ENCODE measurements at places on chromosomes 1 and 21.

DNA sequence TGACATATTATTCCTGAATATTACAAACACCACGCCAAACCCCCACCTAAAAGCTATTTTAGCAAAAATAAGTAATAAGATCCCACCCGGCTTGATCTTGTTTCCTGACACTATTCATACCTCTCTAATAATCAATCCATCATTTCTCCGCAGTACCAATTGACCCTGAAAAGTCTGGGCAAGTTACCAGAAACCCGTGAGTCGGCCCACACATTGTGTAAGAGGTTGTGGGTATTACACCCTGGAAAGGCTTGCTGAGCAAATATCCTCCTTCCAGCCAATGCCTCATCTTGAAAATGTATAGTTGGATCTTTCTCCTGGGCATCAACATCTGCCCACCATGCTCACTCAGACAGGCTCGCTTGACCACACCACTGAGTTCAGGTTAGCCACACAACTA lies 451.0 kb downstream of the TTLL7 start:
- DNase-seq: no peak

DNA sequence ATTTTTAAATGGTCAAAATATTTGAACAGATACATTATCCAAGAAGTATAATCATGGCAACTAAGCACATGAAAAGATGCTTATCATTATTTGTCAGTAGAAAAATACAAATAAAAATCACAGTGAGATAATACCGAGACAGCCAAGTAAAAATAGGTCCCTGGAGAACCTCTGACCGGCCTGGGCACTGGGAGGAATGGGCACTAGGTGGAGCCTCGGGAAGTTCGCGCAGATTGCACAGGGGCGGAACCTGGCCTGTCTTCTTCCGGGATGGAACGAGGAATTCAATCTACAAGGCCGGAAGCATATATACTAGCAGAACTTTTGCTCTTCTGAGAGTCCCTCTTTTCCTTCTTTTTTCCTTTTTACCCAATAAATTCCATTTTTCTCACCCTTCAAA lies 148.5 kb upstream of the CHRM3 start:
- DNase-seq: no peak

GRCh38 chr1:97377432-97378034 lies 543.3 kb downstream of the DPYD start:
- no peak for DNase-seq

DNA sequence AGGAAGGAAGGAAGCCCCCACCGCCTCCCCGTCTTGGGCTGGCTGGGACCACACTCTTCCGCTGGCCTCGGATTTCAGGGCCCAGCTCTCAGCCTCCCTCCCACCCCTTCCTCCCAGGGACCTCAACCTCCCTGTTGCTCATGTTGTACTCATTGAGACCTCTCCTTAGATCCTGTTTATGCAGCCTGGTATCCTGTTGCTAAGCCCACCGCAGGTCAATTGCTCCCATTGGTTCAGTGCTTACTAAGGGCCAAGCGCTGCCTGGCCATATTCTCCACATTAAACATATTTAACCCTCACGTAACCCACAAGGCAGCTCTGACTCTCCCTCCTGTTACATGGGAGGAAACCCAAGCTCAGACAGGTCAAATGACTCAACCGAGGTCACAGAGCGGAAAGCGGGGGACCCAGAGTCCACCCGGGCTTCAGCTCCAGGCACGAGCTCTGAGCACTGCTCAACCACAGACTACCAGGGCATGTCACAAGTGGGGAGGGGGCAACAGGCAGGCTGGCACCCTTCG lies 23.2 kb upstream of the H6PD start:
- no peak for DNase-seq

DNA sequence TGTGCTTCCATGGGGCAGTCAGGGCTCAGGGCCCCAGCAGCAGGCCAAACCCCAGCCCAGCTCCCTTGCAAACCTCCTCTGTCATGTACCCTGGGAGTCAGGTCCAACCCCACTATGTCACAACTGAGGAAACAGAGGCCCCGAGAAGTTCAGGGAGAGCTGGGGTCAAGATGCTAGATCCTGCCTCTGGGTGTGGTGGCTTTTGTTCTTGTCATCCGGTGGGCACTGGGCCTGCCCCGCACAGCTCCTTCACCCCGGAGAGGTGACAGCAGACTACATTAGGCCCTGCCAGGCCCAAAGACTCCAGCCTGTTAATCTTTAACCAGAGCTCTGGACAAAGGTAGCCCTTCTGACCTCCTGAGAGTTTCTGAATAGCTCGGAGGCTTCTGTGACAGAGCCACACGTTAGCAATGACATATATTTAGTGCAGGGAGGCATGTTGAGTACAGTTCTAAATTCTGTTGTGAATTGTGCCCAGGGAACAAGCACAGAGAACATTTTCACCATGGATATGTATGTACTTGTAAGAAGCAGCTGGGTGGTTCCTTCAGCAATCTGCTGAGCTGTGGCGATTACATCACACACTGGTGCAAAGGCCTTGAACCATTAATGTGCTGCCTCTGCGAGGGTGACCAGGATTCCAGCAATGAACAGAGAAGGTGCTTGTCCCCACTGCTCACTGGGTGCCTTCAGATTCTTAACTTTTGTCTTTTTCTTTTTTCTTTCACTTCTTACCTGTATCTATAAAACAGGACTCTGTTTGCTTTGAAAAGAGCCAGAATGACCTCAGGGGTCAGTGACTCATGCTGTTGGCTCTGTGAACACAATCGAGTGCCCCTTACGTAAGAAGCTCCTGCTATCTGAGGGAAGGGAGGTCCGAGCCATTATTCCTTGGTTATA lies 102.8 kb downstream of the RHOU start:
- DNase-seq: no peak

DNA sequence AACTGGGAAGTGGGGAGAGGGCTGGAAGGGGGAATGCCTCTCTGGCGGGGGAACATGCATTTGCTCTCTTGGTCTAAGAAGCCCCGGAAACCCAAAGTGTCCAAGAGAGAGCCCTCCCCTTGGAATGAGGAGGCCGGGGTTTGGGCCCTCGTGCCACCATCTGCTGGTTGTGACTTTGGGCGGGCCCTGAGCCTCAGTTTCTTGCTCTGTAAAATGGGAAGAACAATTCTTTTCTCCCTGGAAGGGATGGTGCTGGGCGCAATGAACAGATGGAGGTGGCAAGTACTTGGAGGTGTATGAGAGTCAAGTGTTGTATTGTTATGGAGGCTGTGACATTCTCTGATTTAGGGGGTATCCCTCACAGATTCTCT lies 69.9 kb upstream of the TARDBP start:
- no peak for DNase-seq

DNA sequence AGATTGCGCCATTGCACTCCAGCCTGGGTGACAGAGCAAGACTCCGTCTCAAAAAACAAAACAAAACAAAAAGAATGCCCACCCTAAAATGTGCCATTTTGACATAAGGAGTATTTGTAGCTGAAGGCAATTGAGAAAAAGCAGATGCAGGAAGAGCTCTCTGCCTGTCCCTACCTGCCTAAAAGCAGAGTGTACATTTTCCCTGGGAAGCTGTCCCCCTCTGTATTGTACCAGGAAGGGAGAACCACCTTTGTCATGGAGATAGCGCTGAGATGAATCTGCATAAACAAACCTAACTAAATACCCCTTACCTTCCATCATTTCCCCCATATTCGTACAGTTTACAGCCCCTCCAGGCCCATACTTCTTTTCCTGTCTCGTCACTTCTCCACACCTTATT lies 94.4 kb upstream of the SLC45A1 start:
- DNase-seq: no peak

DNA sequence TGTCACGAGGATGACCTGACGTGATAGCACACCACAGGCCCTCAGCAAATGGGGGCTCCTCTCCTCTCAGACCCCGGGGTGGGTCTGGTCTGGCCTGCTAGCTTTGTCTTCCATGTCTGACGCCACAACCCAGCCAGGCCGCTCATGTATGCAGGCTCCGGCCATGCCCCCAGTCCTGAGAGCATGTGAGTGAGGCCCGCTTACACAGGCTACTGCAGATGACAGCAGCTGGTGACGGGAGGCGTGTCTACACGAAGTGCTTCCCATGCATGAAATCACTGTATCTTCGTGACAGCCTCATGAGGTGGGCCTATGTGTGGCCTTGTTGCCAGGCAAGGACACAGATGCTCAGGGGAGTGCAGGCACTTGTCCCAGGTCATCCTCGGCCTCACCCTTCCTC lies 16.4 kb downstream of the WNT4 start:
- no peak for DNase-seq

GRCh38 chr1:224548676-224549075 lies 67.4 kb upstream of the CNIH3 start:
- DNase-seq: no peak

DNA sequence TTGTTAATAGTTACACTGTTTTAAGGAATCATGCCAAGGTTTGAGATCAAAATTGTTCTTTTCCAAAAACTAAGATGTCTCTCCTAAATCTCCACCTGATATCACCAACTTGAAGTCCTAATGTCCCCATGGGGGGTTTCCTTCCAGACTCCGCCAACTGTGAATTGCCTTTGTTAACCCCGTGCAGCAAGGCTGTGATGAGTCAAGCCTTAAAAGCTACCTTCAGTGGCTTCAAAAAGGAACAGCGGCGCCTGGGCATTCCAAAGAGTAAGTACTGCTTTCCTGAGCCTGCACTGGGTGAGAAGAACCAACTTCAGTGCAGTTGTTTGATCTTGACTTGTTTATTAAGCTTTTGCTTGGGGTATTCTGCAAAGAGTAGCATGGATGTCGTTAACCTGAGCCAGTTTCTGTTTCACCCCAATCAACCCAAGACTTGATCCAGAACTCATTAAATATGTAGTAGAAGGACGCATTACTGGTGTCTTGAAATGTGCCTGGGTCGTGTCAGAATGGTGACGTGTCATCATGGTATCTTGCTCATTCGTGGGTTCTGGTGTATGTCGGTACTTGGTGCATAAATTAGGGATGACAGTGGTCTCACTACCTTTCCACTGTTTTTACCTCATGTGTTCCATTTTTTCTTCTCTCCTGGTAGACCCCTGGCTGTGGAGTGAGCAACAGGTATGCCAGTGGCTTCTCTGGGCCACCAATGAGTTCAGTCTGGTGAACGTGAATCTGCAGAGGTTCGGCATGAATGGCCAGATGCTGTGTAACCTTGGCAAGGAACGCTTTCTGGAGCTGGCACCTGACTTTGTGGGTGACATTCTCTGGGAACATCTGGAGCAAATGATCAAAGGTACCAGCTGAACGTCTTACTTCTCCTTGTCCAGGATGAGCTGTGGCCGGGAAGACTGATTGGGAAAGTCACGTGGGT lies 8.7 kb downstream of the ETS2 start:
- no peak for DNase-seq

GRCh38 chr1:10213186-10213705 lies 2.9 kb downstream of the KIF1B start:
- no peak for DNase-seq

DNA sequence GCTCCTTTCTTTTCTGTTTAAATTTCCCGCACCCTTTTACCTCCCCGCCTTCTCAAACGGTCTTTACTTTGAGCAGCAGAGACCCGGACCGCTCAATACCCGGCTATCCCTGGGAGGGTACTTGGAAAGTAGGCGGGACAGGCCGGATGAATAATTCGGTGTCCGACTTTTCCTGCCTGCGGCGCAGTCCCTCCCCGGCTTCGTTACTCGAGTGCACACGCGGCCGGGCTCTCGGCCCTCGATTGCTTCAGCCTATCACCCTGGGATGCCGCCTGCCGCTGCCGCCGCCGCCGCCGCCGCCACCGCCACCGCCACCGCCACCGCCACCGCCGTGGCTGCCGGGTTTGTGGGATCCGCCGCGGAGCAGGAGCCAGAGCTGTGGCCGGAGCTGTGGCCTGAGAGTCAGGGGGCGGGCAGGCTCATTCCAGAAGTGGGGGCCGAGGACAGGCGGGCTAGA lies 382 bp upstream of the RASAL2 start:
- DNase-seq: no peak

- no peak for DNase-seq
Observed at GRCh38 chr21:33478935-33479678, 667 bp downstream of the TMEM50B start.
